ENCODE measurements at places on chromosomes 7 and 10.

DNA sequence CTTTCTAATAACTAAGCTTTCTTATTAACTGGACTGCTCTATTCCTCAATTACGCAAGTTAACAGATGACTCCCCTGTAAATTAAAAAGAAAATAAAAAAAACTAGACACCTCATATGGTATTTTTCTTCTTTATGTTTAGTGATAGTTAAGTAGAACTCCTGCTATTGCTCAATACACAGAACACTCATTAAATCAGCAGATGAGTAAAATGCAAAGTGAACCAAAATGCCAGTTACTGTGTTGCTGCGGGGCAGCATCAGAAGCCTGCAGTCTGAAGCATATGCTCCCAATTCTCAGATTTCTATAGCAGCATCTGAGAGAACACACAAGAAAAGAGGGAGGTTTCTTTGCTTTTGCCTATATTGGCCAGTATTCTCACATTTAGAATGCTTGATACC, 28.4 kb downstream of the CDK6 start:
- no peak for DNase-seq

GRCh38 chr7:144830024-144830785, 5.6 kb downstream of the TPK1 start:
- no peak for DNase-seq

DNA sequence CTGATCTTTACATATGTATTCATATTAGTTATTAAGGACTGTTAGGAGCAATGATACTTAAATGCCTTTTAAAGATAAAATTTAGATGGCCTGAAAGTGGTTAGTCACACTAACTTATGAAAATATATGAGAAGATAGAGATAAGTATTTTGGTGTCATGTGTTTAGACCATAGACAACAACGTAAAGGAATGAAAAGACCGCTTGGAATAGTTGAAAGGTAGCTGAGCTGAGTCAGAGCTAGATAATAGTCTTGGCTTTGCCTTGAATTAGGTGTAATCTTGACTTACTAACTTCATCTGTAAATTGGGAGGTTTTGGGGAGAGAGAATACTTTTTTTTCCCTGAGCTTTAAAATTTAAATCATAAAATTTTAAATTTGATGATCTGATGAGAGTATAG, 127.0 kb downstream of the LYZL1 start:
- no peak for DNase-seq

DNA sequence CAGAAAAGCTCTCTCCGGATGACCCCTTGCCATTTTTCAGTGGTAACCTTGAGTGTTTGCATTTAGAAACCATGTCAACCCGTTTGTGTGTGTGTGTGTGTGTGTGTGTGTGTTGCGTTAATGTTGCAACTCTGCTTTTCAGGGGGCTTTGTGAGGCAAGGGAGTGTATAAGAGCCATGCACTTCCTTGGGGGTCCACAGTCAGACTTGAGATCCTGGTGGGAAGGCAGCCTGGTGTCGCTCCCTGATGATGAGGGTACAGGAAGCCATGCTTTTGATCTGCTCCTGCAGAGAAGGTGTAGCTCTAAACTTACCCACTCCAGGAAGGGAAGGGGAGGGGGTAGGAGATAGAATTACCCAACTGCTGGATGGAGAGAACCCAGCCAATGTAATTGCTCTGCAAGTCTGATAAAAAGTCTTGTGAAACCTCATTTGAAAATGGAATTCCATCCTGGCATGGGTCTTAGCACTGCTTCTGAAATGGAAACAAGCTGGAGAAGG, 10.7 kb downstream of the GRK5 start:
- no peak for DNase-seq

DNA sequence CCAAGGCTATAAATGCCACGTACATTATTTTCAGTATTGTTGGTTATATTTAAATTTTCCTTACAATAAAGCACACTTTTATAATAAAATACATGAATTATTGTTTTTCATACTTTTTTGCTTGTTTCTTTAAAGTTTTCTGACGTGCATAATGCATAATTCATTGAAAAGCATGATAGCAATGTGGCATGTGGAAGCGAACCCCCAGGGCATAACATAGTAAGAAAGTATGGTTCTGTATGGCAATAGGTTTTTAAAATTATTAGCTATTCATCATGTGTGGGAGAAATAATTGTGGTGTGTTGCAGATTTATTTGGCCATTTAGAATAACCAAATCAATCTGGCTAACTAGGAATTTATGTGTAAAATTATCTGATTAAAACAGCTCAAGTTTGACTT, 7.4 kb upstream of the HBP1 start:
- no peak for DNase-seq

DNA sequence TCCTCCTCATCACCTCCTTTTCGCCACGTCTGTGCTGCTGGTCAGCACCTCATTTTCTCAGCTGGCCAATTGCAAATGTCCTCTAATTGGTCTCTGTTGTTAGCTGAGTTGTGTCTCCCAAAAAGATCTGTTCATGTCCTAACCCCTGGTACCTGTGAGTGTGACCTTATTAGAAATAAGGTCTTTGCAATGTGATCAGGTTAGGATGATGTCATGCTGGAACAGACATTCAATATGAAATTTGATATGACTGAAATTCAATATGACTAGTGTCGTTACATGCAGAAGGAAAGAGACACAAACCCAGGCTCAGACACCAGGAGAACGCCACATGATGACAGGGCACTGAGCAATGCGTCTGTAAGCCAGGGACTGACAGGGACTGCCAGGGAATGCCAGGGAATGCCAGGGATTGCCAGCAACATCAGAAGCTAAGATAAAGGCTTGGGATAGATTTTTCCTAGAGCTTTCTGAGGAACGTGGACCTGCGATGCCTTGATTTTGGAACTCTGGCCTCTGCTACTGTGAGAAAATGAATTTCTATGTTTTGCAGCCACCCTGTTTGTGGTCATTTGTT, 77.5 kb upstream of the CXCL12 start:
- no peak for DNase-seq

GRCh38 chr7:129764247-129765084, 152.9 kb downstream of the NRF1 start:
- no peak for DNase-seq

DNA sequence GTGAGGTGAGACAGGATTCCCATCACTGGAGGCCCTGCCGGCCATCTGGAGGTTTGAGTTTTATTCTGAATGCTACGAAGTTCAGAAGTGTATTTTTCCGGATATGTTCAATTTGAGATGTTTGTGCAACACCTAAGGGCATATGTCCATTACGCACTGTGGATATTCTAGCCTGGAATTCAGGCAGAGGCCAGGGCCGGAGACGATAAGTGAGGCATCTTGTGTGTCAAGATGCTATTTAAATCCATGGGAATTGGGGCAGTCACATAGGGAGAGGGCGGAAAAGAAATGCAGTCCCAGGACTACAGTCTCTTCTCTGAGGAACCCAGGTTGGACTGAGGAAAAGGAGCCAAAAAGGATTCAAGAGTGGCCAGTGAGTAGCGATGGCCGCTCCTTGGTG, 1.9 kb upstream of the SUV39H2 start:
- no peak for DNase-seq

- DNase-seq, result no peak
Measured at GRCh38 chr7:80604436-80604835, 34.0 kb upstream of the CD36 start.

DNA sequence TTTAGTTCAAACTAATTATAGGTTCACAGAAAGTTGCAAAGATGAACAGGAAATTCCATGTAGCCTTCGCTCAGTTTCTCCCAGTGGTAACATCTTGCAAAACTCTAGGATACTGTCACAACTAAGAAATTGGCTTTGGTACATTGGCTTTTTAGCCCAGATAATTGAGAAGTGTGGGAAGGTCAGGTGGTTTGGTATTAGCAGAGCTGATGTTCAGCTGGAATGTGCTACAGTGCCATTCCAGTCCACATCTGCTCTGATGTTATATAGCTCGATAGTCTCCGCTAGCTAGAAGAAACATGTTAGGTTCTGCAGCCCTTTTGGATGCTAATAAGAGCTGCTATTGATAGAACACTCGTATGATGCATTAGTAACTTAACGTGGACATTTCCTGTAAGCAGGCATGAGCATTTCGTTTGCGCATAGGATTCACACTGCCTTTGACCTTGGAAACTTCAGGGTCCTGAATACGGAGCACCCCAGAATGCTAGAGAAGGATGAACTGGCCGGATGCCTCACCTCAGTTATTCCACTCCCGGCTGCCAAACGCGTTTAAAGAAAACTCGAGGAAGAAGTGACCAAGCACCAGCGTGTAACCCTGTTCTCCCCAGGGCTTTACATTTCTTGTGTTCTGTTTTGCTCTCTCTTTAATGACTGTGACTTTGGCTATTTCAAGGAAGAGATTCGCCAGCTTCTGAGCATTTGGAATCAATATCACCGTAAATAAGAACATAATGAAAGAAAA, 271.4 kb downstream of the GALNT17 start:
- no peak for DNase-seq

- no peak for DNase-seq
Measured at GRCh38 chr10:96960872-96961271, 128.8 kb downstream of the LCOR start.

DNA sequence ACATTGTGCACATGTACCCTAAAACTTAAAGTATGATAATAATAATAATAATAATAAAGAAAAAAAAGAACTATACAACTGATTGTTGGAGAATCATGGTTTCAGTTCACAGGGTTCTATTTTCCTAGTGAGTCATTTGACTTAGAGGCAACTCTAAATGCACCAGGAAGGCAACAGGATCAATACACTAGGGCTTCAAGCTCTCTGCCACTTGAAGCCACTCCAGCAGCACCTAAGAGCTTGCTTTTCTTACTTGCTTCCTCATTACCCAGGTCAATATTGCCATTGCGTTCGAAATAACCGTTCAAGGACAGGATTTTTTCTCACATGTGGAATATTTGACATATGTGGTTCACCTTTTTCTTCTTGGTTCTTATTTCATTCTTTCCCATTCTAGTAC, 189.7 kb downstream of the GRM3 start:
- DNase-seq, result no peak

DNA sequence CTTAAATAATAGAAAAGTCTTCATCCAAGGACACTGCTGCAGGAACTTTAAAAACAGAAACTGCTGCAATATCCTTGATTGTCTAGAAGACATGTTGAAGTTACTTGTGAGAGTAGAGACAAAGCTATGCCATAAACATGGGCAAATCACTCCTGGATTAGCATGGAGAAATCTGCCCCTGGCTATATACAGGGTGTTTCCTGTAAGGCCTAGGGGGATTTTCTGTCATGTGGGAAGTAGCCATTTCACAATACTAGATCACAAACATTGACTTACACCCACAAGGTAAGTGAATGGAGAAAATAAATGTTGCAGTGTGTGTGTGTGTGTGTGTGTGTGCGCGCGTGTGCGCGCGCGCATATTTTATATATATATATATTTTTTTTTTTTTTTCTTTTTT, 35.2 kb upstream of the PDK4 start:
- no peak for DNase-seq

- DNase-seq, result no peak
Measured at GRCh38 chr7:74479961-74480829, 26.5 kb downstream of the GTF2IRD1 start.

DNA sequence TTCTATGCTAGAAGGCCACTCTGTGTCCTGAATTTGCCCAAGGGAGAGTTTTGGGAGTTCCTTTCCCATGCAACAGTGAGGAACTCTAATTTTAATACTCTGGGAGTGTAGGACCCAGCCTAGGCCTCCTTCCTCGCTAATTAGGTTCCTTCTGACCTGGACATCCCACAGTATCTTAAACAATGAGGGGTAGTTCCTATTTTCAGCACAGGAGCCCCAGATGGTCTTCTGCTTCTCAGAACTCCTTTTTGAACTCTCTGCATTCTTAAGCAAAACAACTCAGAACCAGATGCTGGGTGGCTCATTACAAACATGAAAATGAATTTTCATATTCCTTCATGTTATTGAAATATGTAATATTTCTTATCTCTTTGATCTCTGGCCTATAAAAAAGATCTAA, 116.9 kb downstream of the LRMDA start:
- no peak for DNase-seq

GRCh38 chr10:123879606-123880257, 11.9 kb downstream of the CPXM2 start:
- DNase-seq, result no peak

DNA sequence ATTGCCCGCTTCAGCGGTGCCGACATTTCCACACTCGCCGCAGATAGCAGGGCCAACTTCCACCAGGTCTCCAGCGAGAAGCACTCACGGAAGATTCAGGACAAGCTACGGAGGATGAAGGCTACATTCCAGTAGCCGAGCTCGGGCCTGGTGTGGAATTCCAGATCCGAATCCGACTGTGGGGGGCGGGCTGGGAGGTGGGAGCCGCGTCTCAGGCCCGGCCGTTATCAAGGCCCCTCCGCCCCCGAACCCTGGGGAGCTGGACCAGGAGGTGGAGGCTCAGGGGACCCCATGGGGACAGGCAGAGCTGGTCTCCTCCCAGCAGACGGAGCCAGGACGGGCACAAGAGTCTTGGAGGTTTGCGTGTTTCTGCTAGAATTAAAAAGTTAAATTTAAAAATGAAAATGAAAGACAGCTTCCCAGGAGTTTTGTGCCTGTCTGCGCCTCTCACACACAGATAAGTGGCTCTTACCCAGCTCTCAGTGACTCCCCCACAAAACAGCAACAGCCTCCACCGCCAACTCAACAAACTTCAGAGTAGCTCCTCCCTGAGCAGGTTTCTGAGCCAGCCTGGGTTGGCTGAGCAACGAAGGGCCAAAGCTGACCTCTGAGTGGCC, 5.2 kb upstream of the UTF1 start:
- no peak for DNase-seq

- DNase-seq, result no peak
Measured at GRCh38 chr7:45084336-45084735, 4.4 kb downstream of the NACAD start.

DNA sequence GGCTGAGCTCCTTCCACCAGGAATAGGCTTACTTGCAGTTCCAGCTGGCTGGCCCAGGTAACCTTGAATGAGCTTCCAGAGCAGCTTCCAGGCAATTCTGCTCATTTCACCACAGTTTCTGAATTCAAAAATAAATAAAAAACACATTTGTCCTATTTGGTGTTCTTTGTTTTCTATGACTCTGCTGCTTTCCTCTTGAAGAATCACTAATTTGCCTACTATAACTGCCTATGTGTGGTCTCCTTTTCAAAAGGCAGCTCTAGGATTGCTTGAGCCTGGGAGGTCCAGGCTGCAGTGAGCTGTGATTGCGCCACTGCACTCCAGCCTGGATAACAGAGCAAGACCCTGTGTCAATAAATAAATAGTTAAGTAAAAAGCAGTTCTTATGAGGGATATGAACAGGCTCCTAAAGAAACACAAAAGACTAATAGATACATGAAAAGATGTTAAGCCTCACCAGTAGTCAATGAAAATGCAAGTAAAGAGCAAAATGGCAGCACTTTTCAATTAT, 19.5 kb upstream of the TNPO3 start:
- no peak for DNase-seq

GRCh38 chr7:16657656-16658279, 11.8 kb downstream of the BZW2 start:
- no peak for DNase-seq

DNA sequence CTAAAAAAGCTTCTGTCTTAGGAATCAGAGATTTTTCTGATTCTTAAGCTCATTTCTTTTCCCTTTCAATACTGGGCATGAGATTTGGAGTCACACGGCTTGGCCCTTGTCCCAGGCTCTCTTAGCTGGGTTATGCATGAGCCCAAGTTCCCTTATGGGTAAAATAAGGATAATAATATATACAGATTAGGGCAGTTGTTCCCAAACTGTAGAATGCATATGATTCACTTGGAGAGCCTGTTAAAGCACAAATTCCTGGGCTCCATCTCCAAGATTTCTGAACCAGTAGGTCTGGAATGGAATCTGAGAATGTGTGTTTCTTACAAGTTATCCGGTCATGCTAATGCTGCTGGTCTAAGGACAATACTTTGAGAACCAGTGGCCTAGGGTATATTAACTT, 154.0 kb downstream of the REEP3 start:
- DNase-seq, result no peak

- no peak for DNase-seq
Measured at GRCh38 chr7:5525271-5526099, 101.9 kb upstream of the TNRC18 start.

Measured in activated CD4-positive, CD25-positive, alpha-beta regulatory T cell treated with anti-CD3 and anti-CD28 coated beads, Interleukin-2, amount 50 U/mL, for 72 hours (primary cell).